ENCODE measurements at places on chromosomes 6 and 20. TPM values are rescaled to one million over a fixed set of nuclear protein-coding genes. Genes with fewer than 3 reads are reported as not detected.

Gene PRKN
- total RNA-seq = not detected

Gene ZKSCAN8
- 12.0 TPM for total RNA-seq

Gene CCN6
- not detected for total RNA-seq

Gene SRSF12
- total RNA-seq = not detected

Gene HSD17B8
- 4.2 TPM for total RNA-seq

Gene NKAPL
- not detected for total RNA-seq

Gene GNAS-AS1
- total RNA-seq = 0.11 TPM

Gene SPATS1
- total RNA-seq = not detected

Gene HSPA1B
- 265 TPM for total RNA-seq

Gene CCM2L
- not detected for total RNA-seq

Gene LY6G6C
- 0.22 TPM for total RNA-seq

Gene ZNF334
- total RNA-seq = 0.58 TPM

Gene EYS
- total RNA-seq = 0.07 TPM

Gene MYLK2
- 1.7 TPM for total RNA-seq

Gene PPP1R14C
- 3.0 TPM for total RNA-seq

Gene SGK2
- 6.6 TPM for total RNA-seq

Gene THBD
- total RNA-seq = 3.1 TPM

Gene PHACTR2
- total RNA-seq = 19.4 TPM

Gene MATN4
- not detected for total RNA-seq

Gene NRN1
- total RNA-seq = not detected

Gene NRSN2
- 50.7 TPM for total RNA-seq

Gene COL19A1
- total RNA-seq = not detected

All from PC-3 (cell line).